Neural crest cell (in vitro differentiated cells): ENCODE measurements at places on chromosomes 13 and 19.
A peak's percentile ranks its signal among the peaks of the same experiment; 100 is the strongest.

- H3K27me3 ChIP-seq: no peaks in the 10 kb centered on the region
- no peak overlapping the region for H3K27ac ChIP-seq
- no peak for DNase-seq
Measured at GRCh38 chr19:35211545-35212230, 16.9 kb downstream of the FAM187B start.

DNA sequence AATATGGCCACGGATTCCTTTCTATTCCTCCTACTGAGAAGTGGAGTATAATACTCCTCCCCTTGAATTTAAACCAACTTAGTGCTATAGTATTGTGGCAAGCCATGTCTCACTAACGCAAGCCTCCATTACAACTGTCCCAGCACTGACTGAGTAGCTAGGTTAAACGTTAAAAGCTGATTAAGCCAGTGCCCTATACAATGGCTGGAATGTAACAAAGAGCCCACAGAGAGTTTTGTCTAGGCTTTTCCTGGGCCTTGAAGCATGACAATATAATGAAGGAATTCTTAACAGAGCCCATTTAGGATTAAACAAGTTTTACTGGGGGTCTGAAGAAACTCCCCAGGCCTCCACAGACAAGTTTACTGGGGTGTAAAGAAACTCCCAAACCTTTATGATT is 254.5 kb upstream of the DACH1 start:
- no peaks in the 10 kb centered on the region for H3K27me3 ChIP-seq
- no peak overlapping the region for H3K4me3 ChIP-seq
- H3K4me1 ChIP-seq: peaks cover 13% of the 10 kb centered on the region

DNA sequence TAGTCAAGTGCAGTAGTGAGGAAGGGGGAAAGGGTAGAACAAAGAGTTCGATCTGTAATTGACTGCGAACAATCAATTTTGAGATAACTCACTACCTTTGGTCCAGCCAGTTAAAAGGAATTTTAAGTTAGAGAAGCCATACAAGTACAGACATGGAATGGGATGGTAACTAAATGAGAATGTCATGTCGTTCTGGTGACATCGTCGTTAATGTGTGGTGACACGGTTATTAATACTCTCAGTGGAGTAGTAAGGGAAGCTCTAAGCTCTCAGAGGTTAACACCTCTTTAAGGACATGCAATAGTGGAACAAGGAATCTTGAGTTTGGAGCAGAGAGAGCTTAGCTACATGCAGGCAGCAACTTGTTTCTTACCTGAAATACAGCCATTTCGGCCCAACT is 154.9 kb upstream of the KLF12 start:
- H3K36me3 ChIP-seq: no peaks in the 10 kb centered on the region
- peaks cover 41% of the 10 kb centered on the region for H3K4me1 ChIP-seq
- no peak for DNase-seq
- no peak overlapping the region for H3K4me3 ChIP-seq
- H3K27me3 ChIP-seq: no peaks in the 10 kb centered on the region
- no peak overlapping the region for H3K27ac ChIP-seq

- DNase-seq: peak; percentile 98
- H3K36me3 ChIP-seq: peaks cover 6% of the 10 kb centered on the region
- peak within 1 kb of the TSS; percentile 96 for H3K27ac ChIP-seq
- peaks cover 42% of the 10 kb centered on the region for H3K4me1 ChIP-seq
Measured at GRCh38 chr19:36014012-36014924, at the start of gene ALKBH6. ALKBH6 (minus strand) TSS chr19:36014213; CDS start chr19:36013397, 816 bp downstream.

- H3K4me1 ChIP-seq: no peaks in the 10 kb centered on the region
- H3K27me3 ChIP-seq: no peaks in the 10 kb centered on the region
- no peaks in the 10 kb centered on the region for H3K36me3 ChIP-seq
- no peak overlapping the region for H3K4me3 ChIP-seq
- no peak for DNase-seq
Measured at GRCh38 chr13:26010487-26011207, 41.2 kb downstream of the SHISA2 start.

- peaks cover 4% of the 10 kb centered on the region for H3K4me1 ChIP-seq
- H3K27ac ChIP-seq: no peak overlapping the region
- H3K27me3 ChIP-seq: peaks cover 2% of the 10 kb centered on the region
- H3K4me3 ChIP-seq: no peak overlapping the region
- H3K36me3 ChIP-seq: no peaks in the 10 kb centered on the region
Measured at GRCh38 chr19:44723952-44724319, 24.6 kb upstream of the BCL3 start.

DNA sequence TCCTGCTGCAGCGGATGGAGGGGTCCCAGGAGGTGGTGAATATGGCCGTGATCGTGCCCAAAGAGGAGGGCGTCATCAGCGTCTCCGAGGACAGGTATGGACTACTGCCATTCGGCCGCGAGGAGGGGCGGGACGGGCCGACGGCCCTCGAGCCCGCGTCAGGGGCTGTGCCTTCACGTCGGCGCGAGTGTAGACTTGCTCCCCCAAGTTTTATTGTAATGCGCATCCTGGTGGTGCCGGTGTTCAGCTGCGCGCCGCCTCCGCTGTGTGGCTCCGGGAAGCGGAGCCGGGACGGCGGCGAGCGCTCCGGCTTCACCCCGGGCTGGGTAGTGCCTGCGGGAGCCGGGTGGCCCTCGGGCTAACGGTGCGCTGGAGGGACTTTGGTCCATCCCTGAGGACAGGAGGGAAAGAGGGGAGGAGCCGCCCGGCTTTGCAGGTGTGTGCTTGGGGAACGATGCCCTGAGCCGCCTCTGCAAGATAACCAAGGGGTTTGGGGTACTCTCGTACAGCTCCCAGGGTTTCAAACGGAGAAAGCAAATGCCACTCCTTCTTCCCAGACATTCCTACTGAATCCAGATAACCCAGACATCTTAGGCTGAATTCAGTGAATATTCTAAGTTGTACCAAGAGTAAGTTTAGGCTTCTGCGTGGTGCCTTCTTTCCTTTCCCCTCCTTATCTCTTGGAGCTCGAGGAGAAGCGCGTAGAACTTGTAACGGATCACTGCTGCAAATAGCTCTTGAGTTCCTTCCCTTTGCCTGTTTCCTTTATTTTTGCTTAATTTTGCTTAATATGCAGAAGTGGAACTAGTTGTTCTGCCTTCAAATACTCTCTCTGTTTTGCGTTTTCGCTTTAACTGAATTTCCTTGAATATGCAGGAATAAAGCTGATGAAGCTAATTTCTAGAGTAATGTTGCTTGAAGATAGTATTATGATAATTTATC is 740 bp downstream of the WDFY2 start:
- peaks cover 45% of the 10 kb centered on the region for H3K4me1 ChIP-seq
- H3K27ac ChIP-seq: no peak overlapping the region
- peak overlapping the region; percentile 90 for H3K4me3 ChIP-seq
- peak; percentile 53 for DNase-seq
- H3K27me3 ChIP-seq: peaks cover 8% of the 10 kb centered on the region
- no peaks in the 10 kb centered on the region for H3K36me3 ChIP-seq

GRCh38 chr19:11291991-11292390 is 4.0 kb upstream of the TSPAN16 start:
- H3K27ac ChIP-seq: no peak overlapping the region
- H3K27me3 ChIP-seq: no peaks in the 10 kb centered on the region
- H3K4me3 ChIP-seq: no peak overlapping the region
- no peaks in the 10 kb centered on the region for H3K36me3 ChIP-seq
- H3K4me1 ChIP-seq: peaks cover 9% of the 10 kb centered on the region

DNA sequence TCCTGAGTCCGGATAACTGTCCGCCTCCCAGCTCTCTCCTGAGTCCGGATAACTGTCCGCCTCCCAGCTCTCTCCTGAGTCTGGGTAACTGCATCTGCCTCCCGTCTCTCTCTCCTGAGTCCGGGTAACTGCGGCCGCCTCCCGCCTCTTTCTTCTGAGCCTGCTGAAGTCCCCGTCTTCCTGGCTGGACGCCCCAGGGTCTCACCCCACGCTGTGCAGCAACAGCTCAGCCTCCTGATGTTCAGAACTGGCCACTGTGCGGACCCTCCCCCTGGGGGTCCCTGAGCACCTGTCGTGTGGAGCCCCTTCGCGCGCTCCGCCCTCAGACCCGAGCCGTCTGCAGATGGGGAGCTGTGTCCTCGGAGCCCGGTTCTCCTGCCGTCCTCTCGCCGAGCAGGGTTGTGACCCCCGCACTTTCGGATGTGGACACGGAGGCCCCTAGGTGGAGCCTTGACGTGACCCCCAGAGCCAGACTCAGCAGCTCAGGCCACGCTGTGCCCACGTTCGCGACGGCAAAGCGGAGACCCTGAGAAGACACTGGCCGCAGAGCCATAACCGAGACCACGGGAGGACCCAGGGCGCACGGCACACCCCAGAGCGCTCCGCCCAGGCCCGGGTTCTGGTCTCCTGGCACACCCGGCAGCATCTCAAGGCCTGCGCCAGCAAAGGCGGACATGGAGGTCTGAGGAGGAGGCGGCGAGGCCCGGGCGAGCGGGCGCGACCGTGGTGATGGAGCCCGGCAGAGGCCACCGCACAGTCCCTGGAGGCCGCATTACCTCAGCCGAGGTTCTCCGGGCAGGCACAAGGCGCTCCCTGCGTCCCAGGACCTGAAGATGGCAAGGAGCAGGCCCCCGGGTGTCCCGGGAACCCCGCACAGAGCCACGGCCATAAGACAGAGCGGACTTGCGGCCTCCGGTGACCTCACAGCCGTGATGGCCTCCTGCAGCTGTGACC is 15.9 kb downstream of the SBNO2 start:
- H3K27me3 ChIP-seq: no peaks in the 10 kb centered on the region
- no peak overlapping the region for H3K4me3 ChIP-seq
- no peak overlapping the region for H3K27ac ChIP-seq

DNA sequence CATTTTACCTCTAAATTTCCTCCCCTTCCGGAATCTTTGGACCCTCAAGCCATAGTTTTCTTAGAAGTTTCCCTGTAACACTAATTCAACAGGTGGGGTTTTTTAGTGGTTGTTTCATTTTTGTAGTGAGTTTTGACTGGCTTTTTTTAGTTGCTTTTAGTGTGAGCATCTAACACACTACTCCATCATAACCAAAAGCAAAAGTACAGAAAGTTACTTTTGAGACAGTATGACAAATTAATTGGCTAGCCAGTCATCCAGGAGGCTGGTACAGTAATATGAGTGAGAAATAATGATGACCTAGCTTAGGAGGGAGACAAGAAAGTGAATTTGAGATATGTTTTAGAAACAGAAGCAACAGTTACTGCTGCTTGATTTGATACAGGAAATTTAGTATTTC is 71.5 kb downstream of the DNAJC15 start:
- no peak overlapping the region for H3K27ac ChIP-seq
- no peaks in the 10 kb centered on the region for H3K4me1 ChIP-seq
- no peak overlapping the region for H3K4me3 ChIP-seq
- DNase-seq: no peak
- H3K27me3 ChIP-seq: no peaks in the 10 kb centered on the region

- H3K27me3 ChIP-seq: no peaks in the 10 kb centered on the region
- H3K27ac ChIP-seq: no peak overlapping the region
- no peaks in the 10 kb centered on the region for H3K4me1 ChIP-seq
- H3K4me3 ChIP-seq: no peak overlapping the region
- no peak for DNase-seq
Measured at GRCh38 chr19:43496960-43497359, 7.6 kb downstream of the PHLDB3 start.

DNA sequence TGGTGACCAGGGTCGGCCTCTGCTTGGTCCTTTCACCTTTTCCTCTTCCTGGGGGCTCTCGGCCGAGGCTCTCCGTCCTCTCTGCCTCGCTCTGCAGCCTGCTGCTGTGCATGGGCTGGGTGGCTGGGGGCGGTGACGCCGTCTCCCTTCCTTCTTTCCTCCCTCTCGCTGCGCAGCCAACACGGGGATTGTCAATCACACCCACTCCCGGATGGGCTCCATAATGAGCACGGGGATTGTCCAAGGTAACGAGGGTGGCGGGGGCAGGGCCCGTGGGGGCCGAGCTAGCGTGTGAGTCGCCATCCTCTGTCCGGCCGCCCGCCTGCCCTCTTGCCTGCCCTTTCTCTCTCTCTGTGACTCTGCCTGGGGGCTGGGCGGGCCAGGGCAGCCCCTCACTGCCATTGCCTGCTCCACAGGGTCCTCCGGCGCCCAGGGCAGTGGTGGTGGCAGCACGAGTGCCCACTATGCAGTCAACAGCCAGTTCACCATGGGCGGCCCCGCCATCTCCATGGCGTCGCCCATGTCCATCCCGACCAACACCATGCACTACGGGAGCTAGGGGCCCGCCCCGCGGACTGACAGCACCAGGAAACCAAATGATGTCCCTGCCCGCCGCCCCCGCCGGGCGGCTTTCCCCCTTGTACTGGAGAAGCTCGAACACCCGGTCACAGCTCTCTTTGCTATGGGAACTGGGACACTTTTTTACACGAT is 7.1 kb downstream of the YIPF2 start:
- no peaks in the 10 kb centered on the region for H3K36me3 ChIP-seq
- no peak overlapping the region for H3K27ac ChIP-seq
- no peak for DNase-seq
- no peak overlapping the region for H3K4me3 ChIP-seq
